Nephron progenitor cell (in vitro differentiated cells): ENCODE measurements at places on chromosomes 2 and 18.
A peak's percentile ranks its signal among the peaks of the same experiment; 100 is the strongest.

DNA sequence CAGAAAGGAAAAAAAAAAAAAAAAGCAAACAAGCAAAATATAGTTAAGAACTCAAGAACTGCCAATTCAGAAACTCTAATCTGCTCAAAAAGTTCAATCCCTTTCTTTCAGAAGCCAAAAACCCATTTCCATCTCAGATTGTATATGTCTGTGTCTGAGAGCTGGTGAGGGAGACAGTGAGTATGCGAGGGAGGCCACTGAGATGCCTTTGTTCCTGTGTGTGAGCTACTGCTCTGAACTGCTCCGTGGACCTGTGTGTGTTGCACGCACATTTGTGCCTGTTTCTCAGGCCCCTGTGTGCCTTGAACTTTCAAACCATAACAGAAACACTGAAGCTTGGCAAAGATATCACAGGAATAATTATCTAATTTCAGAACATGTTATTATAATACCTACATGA is 2.5 kb upstream of the PKDCC start:
- no peak for DNase-seq

GRCh38 chr18:9535430-9535991 is 60.2 kb downstream of the RALBP1 start:
- DNase-seq, result no peak

GRCh38 chr2:236127010-236127409 is 41.2 kb downstream of the GBX2 start:
- no peak for DNase-seq

DNA sequence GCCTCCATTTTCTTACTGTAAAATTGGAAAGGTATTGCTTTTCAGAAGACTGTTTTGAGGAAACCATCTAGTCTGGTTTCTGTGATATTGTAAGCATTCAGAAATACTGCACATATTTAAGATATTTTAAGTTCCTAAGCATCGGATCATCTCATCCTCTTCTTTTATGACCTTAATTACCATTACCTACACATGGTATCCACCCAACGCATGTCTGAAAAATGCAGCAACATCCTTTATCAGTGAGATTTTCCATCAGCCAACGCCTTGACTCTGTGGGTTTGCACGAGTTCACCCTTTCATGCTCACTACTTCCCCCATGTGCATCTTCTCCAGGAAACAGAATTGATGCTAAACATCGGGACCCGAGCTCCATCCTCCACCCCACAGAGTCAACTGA is 84.3 kb downstream of the COL4A4 start:
- DNase-seq, result no peak

GRCh38 chr2:200713704-200714064 is 98.0 kb upstream of the BZW1 start:
- no peak for DNase-seq

DNA sequence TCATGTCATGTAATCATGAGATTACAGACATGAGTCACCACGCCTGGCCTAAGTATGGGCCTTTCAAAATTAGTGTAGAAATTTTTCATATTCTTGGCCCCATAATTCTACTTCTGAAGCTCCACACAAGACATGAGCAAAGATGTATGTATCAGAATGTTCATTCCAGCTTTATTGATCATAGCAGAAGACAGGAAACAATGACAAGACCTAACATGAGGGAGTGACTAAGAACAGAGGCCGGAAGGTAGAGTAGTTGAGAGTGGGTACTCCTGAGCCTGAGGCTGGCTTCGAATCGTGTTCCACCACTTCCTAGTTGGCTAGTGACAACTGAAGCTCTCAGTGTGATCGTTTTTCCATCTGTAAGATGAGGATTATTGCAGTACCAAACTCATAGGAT is 89.3 kb downstream of the ARMC9 start:
- DNase-seq, result no peak

DNA sequence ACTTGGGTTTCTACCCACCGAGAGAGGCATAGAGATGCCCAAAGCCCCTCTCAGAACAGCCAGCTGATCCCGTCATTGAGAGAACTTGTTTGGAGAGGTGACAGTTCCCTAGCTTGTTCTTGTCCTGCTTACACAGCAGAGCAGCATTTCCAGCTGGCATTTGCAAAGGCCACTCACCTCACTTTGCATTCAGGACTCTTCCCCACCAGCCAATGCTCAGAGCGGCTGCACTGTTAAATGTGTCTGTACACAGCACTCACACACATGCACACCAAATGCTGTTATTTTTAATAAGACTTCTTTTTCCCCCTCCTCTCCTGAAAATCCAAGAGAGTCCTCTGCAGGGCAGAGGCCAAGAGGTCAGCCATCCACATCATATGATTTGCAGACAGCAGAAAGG is 104.6 kb upstream of the SLC14A2 start:
- DNase-seq, result no peak

DNA sequence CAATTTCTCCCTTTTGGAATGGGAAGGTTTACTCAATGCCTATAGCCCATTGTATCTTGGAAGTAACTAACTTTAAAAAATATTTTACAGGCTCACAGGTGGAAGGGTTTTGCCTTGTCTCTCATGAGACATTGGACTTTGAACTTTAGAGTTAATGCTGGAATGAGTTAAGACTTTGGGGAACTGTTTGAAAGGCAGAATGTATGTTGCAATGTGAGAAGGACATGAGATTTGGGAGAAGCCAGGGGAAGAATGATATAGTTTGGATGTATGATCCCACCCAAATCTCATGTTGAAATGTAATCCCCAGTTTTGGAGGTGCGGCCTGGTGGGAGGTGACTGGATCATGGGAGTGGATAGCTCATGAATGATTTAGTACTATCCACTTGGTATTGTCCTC is 17.5 kb upstream of the TBC1D8 start:
- DNase-seq, result no peak

DNA sequence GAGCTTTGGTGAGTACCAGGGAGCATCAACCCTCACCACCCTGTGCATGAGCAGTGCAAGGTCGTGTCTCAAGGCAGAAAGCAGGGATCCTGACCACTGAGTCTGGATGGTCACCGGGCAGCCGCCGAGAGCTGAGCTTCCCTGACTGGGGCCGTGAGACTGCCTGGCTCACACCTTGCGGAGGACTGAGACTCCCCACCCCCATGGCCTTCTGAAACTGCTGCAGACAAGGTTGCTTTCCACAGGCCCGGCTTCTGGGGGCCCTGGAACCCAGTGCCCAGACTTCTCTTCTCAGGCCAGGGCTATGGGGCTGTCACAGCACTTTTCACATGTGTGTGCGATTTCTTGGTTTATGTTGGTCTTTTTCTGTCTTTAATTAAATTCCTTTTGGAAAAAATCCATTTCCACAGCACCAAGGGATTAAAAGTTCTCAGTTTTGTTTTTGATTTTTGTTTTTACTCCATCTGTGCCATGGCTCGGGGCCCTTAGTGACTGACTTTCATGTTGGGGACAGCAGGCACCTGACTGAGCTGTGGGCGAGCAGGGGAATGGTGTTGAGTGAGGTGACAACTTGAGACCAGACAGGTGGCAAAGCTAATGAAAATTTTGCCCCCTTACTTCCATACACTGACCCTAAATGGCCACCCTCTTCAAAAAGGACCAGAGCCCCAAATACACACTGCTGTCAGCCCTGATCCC is 297.9 kb downstream of the CYP26B1 start:
- no peak for DNase-seq

DNA sequence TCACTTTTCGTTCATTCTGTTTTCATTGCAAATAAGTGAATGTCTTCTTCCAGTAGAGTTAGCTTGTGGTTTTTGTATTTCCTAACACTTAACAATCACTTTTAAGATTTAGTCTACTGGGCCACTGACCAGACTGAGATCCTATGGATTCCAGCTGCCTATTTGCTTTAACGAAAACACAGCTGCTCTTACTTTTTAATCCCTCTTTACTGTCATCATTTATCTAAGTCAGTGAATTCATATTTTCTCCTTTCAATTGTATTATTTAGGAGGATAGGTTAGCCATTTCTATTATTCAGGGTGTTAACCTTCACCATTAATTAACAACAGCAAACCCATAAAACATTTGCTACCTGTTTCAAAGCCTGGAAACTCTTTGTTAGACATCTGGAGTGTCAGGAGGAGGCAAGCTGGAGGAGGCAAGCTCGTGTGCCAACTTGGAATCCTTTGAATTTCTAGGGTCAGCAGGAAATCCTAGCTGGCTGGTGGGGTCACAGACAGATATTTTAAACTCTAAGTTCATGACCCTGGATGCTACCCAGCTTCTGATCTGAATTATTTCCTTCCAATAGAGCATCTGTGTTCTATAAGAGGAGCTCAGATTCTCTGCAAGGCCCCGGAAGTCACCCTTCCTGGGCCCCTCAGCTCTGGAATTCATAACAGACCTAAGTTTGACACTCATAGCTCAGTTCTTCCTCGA is 385.3 kb downstream of the RBM43 start:
- peak; percentile 14 for DNase-seq
